LHCN-M2 (cell line): ENCODE measurements at places on chromosomes 13 and 19. TPM values are rescaled to one million over a fixed set of nuclear protein-coding genes. Genes with fewer than 3 reads are reported as not detected.

GRCh38 chr19:48780631-48781391 is 25.5 kb downstream of the FGF21 start:
- peak; percentile 46 for DNase-seq

Gene ZNF112
- 6.2 and 7.0 TPM in 2 replicates for total RNA-seq

GRCh38 chr19:11044431-11044830 is 44.8 kb upstream of the LDLR start:
- no peak for DNase-seq

GRCh38 chr13:94063096-94063495 is 416.4 kb downstream of the DCT start:
- peak; percentile 66 for DNase-seq

DNA sequence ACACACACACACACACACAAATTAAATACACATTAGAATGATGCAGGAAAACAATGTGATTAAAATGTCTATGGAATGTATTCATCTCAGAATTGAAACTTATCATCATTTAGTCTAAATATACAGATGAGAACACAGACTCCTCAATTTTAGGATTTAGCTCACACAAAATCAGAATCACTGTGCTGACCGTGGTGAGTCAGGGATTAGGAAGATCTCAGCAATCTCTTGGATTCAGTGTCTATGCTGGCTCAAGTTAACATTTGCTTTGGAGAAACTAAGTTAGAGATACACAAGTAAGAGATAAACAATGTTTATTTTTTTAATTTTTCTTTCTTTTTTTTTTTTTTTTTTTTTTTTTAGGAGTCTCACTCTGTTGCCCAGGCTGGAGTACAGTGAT is 323.6 kb downstream of the KLF12 start:
- DNase-seq = peak; percentile 12

DNA sequence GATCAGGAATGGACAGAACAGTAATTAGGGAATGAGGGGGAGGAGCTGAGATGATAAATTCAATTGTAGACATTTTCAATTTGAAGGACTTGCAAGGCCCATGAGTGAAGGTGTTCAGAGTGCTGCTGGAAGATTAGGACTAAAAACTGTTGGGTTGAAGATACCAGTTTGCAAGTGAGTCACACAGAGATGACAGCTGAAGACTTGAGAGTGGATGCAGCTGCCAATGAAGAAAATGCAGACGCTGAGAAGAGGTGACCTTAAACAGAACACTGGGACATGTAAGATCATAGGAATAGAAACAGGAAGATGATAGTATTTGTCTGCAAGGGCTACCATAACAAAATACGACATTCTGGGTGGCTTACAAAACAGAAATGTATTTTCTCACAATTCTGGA is 1716.5 kb upstream of the SLC10A2 start:
- DNase-seq = peak; percentile 81

- DNase-seq = peak; percentile 51
Measured at GRCh38 chr19:12668932-12669269, 2.3 kb downstream of the WDR83 start.

DNA sequence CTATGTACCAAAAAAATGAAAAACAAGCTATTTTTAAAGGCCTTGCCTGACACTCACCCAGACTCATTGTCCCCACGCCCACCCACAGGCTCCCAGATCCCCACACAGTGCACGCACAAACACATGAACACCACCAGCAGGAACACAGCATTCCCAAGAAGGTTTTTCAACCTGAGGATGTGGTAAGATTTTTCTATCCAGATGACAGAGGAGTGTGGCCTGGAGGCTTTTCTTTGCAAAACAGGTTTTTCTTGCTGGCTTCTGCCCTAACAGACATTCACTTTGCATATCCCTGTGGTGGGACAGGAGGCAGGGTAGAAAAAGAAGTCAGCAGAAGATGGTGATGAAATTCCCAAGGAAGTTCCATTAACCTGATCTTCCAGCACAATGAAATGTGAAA is 97.8 kb downstream of the KLF12 start:
- no peak for DNase-seq

DNA sequence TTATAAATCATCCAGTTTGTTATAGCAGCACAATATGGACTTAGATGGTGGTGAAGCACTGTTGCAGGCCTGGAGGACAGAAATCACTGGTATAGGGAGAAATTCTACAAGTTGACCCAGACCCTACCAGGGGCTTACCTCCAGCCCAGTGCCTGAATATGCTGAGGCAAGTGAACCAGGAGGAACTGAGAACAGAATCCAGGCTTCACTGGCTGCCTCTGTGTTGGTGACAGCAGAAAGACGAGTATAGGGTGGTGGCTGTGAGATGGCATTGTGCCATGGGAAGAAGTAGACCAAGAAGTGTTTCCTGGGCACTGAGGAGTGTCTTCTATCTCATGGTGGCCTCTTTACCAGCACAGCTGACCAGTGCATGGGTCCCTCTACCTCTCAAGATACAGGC is 15.9 kb upstream of the EID2 start:
- no peak for DNase-seq
